ENCODE measurements at places on chromosomes 16 and 17. TPM values are rescaled to one million over a fixed set of nuclear protein-coding genes. Genes with fewer than 3 reads are reported as not detected.

Gene C16orf54
- not detected for total RNA-seq

Gene CBFA2T3
- not detected for total RNA-seq

Gene MYH13
- not detected for total RNA-seq

Gene OR1F1
- total RNA-seq: not detected

Gene TP53TG3D
- total RNA-seq: 0.26 TPM

Gene EVPL
- total RNA-seq: under 0.01 TPM

Gene TNFRSF17
- total RNA-seq: not detected

Gene CD300LG
- total RNA-seq: not detected

Gene SMIM5
- not detected for total RNA-seq

Gene STH
- not detected for total RNA-seq

Gene SPATA22
- total RNA-seq: not detected

Gene CETP
- 12.8 TPM for total RNA-seq

Gene RAI1
- 6.0 TPM for total RNA-seq

Gene NUBP1
- 26.2 TPM for total RNA-seq

Gene HASPIN
- 3.5 TPM for total RNA-seq

Gene CCDC78
- total RNA-seq: 0.76 TPM

Gene DHX38
- 64.6 TPM for total RNA-seq

Gene RSAD1
- total RNA-seq: 16.3 TPM

Gene ASIC2
- not detected for total RNA-seq

Gene STXBP4
- 3.8 TPM for total RNA-seq

Gene ACSM3
- 0.13 TPM for total RNA-seq

Gene HBA2
- not detected for total RNA-seq

Gene NGFR
- total RNA-seq: under 0.01 TPM

Gene PLEKHG4
- total RNA-seq: 11.6 TPM

Gene SULT1A1
- 2.4 TPM for total RNA-seq

Gene MRC2
- 13.9 TPM for total RNA-seq

Gene C17orf50
- total RNA-seq: not detected

Gene LPO
- total RNA-seq: not detected

Gene SYNGR3
- total RNA-seq: 1.3 TPM

Gene KRTAP3-1
- total RNA-seq: not detected

Gene ENPP7
- total RNA-seq: not detected

Gene RPRML
- total RNA-seq: not detected

Data from dermis microvascular lymphatic vessel endothelial cell (primary cell).